ENCODE measurements at places on chromosomes 12 and 14.

- DNase-seq: no peak
These were observed 118.9 kb downstream of the ETV6 start for GRCh38 chr12:11768233-11768965.

DNA sequence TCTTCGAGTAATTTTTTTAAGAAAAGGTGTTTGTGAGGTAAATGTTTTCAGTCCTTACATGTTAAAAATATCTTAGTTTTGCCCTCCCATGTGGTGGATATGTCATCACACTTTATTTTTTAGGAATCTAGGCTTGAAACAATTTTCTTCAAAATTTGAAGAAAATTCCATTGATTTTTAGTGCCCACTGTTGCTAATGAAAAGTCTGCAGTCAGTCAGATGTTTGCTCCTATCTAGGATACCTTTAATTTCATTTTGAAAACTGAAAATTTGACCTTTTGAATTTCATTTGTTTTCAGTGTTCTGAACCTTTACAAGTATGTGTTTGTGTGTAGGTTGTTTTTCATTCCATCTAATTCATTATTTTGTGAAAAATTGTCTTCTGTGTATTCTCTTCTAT lies 105.4 kb downstream of the LRRK2 start:
- no peak for DNase-seq

- no peak for DNase-seq
These were observed 99.4 kb upstream of the DIO3 start for GRCh38 chr14:101461891-101462290.

GRCh38 chr12:131122631-131123030 lies 168.9 kb downstream of the ADGRD1 start:
- DNase-seq: no peak

- DNase-seq: no peak
These were observed at the start of gene IRAK3 for GRCh38 chr12:66188584-66189485. Gene IRAK3, plus strand, starts transcription at chr12:66189214. Its CDS starts 86 bp downstream, at chr12:66189300.

DNA sequence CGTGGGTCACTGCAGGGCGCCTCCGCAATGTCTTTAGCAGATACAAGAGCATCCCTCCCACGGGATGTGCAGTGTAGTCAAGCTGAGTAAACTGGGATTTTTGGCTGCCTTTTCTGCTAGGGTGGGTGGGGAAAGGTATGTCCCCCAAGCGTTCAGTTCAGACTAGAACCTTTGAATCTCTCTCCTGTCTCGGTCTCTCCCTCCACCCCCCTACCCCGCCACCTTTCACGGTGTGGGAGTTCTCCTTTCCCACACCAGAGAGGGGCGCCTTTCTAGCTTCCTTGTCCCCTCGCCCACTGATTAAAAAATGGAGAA lies 525 bp upstream of the FAR2 start:
- no peak for DNase-seq

Measured in COLO829 (cell line).